ENCODE measurements at places on chromosomes 3 and 15.

GRCh38 chr3:71928212-71928611, 143.3 kb upstream of the PROK2 start:
- no peak for DNase-seq

DNA sequence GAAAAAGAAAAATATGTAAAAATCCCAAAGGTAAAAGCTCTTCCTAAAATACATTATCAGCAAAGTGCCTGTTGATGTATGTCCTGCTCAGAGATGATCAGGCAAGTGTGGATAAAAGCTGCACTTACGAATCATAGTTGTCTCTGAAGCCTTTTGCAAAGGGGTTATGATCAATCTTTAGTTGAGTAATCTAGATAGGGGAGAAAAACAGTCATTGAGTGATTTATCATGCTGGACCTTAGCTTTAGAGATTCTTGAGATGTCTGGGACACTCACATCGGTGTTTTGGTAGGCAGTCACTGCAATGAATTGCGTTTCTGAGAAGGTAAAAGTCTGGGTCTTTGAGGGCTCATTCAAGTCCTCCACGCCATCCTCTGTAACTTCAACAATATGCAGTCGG, 3.7 kb downstream of the EOMES start:
- DNase-seq = no peak

DNA sequence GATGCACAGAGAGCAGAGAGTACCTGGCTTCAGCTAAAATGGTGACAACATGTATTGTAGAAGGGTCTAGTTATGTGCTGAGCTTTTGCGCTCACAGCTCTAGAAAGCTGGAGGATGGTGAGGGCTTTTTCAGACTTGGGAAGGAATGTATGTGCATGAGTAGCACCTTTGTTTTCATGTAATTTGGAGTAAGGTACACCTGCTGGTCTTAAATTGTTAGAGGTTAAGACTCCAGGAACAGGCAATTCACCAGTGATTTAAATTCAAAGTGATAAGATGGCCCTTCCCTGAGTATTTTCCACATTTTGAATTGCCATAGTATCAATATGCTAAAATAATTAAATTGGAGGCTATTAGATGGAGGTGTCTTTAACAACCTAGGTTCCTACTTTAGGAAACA, 436.4 kb upstream of the GOLIM4 start:
- DNase-seq = no peak

- DNase-seq = no peak
Measured at GRCh38 chr15:71651750-71652186, 158.6 kb upstream of the NR2E3 start.

GRCh38 chr3:45362758-45363157, 25.6 kb upstream of the LARS2 start:
- no peak for DNase-seq

DNA sequence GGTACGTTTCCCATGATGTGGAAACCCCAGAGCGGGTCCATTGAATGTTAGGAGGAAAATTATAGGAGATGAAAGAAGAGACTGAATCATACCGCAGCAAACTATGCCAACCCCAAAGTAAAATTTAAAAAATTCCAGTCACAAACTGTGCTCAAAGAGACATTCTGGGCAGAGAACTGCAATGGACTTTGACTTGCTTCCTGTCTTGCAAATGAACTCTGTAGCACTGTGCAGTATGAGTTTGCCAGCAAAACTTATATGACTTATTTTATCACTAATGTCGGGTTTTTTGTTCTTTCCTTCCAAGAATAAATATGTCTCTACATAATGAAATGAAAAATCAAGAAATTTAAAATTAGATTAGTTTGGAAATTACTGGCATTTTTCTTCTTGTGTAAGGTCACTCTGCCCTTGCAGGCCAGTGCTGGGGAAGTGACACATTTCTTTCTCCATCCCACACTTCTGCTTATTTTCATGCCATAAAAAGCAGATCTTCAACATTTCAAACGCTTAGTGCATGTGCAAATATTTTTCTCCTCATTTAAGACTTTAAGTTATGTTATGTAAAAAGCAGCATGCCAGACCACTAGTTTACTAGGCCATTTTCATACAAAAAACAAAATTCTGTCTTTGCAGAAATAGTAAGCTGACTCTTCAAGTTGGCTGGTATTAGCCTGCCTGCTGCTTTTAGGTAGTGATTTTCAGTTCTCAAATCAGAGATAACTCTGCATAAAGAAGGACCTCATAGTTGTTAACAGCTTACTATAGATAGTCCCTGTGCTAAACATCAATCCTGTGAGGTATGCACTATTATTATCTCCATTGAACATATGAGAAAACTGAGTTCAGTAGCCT, 32.2 kb upstream of the SSR3 start:
- no peak for DNase-seq

DNA sequence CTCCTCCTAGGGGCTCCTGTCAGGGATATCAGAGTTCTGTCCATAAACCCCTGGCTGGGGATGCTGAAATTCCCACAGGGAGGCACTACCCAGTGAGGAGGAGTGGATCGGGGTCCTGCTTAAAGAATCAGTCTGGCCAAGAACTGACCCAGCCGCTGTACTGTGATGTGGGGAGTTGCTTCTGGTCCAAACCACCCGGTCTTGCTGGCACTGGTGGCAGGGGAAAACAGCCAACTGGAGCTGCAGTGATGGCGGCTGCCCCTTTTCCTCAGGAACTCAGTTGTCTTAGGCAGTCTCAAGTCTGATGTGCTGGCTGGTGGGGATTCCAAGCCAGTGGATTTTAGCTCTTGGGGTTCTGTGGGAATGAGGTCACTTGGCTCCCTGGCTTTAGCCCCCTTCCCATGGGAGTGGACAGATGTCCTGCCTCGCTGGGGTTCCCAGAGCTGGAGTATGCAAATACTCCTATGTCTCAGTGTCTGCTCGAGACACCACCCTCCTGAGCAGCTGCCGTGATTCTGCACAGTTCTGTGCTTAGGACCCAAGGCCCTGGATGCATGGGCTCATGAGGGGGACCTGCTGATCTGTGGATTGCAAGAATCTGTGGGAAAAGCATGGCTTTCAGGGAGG, 97.1 kb downstream of the SLC25A26 start:
- no peak for DNase-seq

- no peak for DNase-seq
Measured at GRCh38 chr3:139827833-139828232, 107.2 kb upstream of the CLSTN2 start.

GRCh38 chr3:46297658-46298423, 55.6 kb downstream of the CCR3 start:
- no peak for DNase-seq

GRCh38 chr3:187292631-187293515, 1.3 kb upstream of the MASP1 start:
- DNase-seq = no peak

DNA sequence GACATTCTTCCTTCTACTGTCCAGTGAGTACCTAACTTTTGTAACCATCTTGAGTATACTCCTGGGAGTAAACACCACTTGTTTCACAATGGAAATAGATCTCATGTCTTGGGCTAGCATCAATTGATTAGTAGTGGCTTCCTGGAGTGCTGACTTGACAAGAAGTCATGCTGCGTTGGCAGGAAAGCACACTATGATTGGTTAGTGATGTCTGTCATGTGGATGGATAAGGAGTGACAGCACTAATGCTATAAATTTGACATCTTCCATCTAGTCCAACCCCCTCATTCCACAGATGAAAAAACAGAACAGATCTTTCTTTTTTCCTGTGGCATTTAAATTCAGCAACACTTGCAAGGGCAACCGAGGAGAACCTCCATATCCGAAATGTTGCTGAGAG, 47.6 kb upstream of the PRICKLE2 start:
- DNase-seq = no peak
